CD4-positive, CD25-positive, alpha-beta regulatory T cell (primary cell): ENCODE measurements at places on chromosomes 13 and 19. TPM values are rescaled to one million over a fixed set of nuclear protein-coding genes. Genes with fewer than 3 reads are reported as not detected.

DNA sequence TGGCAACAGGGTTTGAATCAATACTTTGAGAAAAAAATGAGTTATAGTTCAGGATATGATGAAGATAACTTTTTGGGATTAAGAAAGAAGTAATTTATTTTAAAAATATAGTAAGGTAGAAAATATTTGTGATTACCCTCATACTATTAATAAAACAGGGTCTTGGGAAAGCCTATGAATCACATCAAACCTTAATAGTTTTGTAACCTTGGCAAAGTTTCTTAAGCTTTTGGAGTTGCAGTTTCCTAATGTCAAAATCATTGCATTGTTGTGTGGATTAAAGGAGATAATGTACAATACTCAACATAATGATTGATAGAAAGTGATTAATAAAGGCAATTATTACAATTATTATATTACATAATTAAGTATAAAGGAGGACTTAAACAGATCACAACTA is 149.0 kb downstream of the LMO7 start:
- DNase-seq, result no peak
- no peak overlapping the region for H3K4me3 ChIP-seq
- no peaks in the 10 kb centered on the region for H3K27me3 ChIP-seq
- no peaks in the 10 kb centered on the region for H3K4me1 ChIP-seq
- H3K27ac ChIP-seq, result no peak overlapping the region

- H3K4me3 ChIP-seq, result no peak overlapping the region
- peaks cover 54% of the 10 kb centered on the region for H3K36me3 ChIP-seq
- H3K27me3 ChIP-seq, result no peaks in the 10 kb centered on the region
Observed at GRCh38 chr13:50012396-50013169, 2.7 kb upstream of the KCNRG start.

DNA sequence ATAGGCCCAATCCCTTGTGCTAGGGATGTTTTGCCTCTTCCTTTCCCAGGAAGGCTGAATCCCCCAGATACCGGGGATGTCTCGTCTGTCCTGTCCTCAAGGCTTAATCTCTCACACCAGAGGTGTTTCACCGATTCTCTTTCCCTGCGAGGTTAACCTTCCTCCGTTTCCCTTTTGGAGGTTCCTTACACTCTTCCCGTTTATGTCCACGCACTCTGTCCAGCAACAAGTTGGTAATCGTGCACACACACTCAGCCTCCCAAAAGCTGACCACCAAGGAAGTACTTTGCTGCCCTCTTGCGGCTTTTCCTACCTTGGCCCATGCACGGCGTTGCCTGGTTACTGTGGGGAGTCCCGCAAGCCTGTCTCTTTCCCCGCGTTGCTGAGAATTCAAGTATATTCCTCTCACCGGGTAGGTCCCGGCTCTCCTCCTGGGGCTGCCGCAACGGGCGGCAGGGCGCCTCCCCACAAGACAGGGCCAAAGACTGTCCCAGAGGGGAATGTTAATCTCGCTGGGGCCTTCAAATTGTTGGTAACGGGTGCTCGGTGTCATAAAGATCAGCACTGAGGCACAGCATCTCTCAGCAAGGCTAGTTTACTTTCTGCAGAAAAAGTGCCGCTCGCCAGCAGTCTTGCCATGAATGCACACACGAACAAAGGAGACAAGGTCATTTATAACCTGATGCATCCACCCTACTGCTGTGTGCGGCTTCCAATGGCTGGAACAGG is 36.7 kb upstream of the CD177 start:
- no peaks in the 10 kb centered on the region for H3K36me3 ChIP-seq
- no peak overlapping the region for H3K4me3 ChIP-seq
- H3K27ac ChIP-seq, result no peak overlapping the region
- no peaks in the 10 kb centered on the region for H3K4me1 ChIP-seq

- peaks cover 2% of the 10 kb centered on the region for H3K27me3 ChIP-seq
- H3K4me1 ChIP-seq, result peaks cover 7% of the 10 kb centered on the region
- H3K27ac ChIP-seq, result no peak overlapping the region
- no peaks in the 10 kb centered on the region for H3K36me3 ChIP-seq
- no peak for DNase-seq
- H3K4me3 ChIP-seq, result no peak overlapping the region
Observed at GRCh38 chr13:113742000-113742441, 17.0 kb upstream of the TMEM255B start.

The WTIP gene
- polyA plus RNA-seq, result not detected

The RYR1 gene
- polyA plus RNA-seq, result 0.07 TPM

The CEACAM16 gene
- not detected for polyA plus RNA-seq

The ZNF100 gene
- polyA plus RNA-seq, result 8.8 TPM
